Body of pancreas (tissue), 4 donors: ENCODE measurements at places on chromosomes 2 and 18.

GRCh38 chr2:224014336-224014735, 24.8 kb downstream of the SERPINE2 start:
- H3K36me3 ChIP-seq, result no peaks in the 10 kb centered on the region
- no peak for DNase-seq
- H3K27ac ChIP-seq, result no peak overlapping the region
- H3K27me3 ChIP-seq, result no peaks in the 10 kb centered on the region

- H3K36me3 ChIP-seq, result no peaks in the 10 kb centered on the region
- peaks cover 31% of the 10 kb centered on the region for H3K4me1 ChIP-seq
- H3K4me3 ChIP-seq, result no peak overlapping the region
- H3K27ac ChIP-seq, result no peak overlapping the region
Measured at GRCh38 chr2:65404988-65405697, 27.3 kb downstream of the SPRED2 start.

- H3K4me3 ChIP-seq, result no peak overlapping the region
- H3K27me3 ChIP-seq, result no peaks in the 10 kb centered on the region
- peaks cover 15% of the 10 kb centered on the region for H3K4me1 ChIP-seq
- H3K27ac ChIP-seq, result no peak overlapping the region
- H3K36me3 ChIP-seq, result no peaks in the 10 kb centered on the region
- DNase-seq, result no peak
Measured at GRCh38 chr18:50875966-50876536, 2.9 kb upstream of the ME2 start.

GRCh38 chr2:98540536-98540935, 67.8 kb downstream of the COA5 start:
- no peak overlapping the region for H3K27ac ChIP-seq
- H3K36me3 ChIP-seq, result peaks cover 4% of the 10 kb centered on the region
- H3K4me1 ChIP-seq, result no peaks in the 10 kb centered on the region
- H3K27me3 ChIP-seq, result no peaks in the 10 kb centered on the region
- DNase-seq, result no peak
- no peak overlapping the region for H3K4me3 ChIP-seq
